Caudate nucleus (tissue), 63 donors: ENCODE measurements at places on chromosomes 4 and X.

GRCh38 chrX:132749406-132749805, 209.0 kb downstream of the HS6ST2 start:
- no peak for DNase-seq

DNA sequence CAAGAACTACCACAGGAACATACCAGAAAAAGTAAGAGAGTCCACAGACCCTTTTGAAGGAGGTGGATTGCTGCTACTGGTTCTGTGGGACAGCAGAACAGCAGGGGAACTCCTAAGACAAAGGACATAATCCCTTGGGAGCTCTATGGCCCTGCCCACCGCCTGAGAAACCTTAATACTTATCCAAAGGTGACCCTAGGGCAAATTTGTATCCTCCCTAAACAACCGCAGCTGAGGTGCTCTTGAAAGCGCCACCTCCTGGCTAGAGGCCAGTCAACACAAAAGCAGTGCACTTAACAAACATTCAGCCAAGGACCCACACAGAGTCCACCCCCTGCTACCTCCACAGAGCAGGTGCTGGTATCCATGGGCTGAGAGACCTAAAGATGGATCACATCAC, 136.8 kb downstream of the ADAM29 start:
- no peak for DNase-seq

DNA sequence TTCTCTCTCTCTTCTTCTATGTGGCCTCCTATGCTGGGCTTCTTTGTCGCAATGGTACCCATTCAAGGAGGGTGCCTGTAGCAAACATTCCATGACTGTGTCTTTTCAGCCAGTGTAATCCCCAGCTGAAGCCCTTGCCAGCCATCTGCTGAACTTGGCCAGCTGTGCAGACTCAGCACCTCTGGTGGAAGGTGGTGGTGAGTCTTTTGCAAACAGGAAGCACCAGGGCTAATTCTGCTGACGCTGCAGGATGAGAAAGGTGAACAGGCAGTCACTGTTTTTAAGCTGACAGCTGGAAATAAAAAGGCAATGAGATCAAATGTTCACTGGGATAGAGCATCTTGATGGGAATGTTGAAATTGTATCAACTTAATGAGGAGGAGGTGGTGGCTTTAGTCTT, 298.7 kb upstream of the CLNK start:
- DNase-seq: no peak

- no peak for DNase-seq
These were observed 8.5 kb downstream of the FGFRL1 start for GRCh38 chr4:1019729-1020470.

- DNase-seq: no peak
These were observed 1000.9 kb downstream of the STPG2 start for GRCh38 chr4:97142410-97142809.

DNA sequence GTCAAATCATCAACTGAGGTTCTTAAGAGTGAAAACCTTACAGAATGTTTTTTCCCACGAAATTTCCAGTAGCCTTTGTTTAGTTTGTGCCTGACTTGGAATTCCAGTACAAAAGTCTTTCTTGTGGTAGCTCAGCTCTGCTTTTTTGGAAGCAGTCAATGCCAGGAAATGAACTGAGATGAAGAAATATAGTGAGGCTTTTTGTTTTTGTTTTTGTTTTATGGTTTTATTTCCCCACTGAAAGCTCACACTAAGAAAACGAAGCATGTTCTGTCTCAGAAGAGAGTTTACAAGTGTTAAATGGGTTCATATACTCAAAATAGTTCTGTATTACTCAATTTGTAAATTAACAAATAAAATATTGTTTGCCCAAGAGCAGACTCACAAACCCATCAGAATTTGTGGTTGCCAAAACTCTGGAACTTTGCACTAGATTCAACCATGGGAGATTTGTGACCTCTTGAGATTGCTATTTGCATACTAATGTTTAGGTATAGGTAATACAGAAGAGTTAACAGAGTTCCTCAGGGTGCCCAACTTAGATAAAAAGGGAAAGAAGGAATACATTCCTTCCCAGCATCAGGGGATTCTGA, 1060.8 kb downstream of the FAT4 start:
- DNase-seq: no peak

DNA sequence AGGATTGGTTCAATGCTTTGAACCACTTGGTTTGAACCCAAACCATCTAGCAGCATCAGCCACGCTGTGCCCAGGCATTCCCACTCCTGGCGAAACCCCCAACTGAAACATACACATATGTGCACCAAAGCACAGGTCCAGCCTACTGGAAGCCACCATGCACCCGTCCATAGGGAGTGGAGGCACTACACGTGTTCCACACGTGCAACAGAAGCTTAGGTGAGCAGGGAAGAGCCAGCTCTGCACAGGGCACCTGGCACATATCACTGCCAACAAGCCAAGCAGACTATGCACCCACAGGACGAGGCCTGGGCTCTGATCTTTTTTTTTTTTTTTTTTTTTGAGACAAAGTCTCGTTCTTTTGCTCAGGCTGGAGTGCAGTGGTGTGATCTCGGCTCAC, 66.3 kb upstream of the GPR78 start:
- DNase-seq: no peak

GRCh38 chr4:119745351-119745750, 116.7 kb upstream of the PDE5A start:
- DNase-seq: no peak

GRCh38 chr4:117623326-117623725, 411.0 kb upstream of the NDST3 start:
- no peak for DNase-seq

- no peak for DNase-seq
These were observed 66.7 kb downstream of the STAG2 start for GRCh38 chrX:124028182-124028581.

GRCh38 chr4:183299464-183299863, 20.6 kb downstream of the CLDN22 start:
- no peak for DNase-seq

DNA sequence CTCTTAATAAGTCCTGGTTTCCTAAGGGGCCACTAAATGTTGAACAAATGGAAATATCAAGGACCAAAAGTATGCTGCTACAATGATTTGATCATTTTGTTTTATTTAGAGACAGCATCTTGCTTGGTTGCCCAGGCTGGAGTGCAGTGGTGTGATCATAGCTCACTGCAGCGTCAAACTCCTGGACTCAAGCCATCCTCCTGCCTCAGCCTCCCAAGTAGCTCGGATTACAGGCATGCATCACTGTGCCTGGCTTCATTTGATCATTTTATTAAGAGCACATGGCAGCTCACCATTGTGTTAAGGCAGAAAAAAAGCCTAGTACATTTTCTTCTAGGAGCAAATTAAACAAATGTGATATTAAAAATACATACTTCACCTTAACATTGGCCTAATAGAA, 52.7 kb downstream of the DCLK2 start:
- no peak for DNase-seq

DNA sequence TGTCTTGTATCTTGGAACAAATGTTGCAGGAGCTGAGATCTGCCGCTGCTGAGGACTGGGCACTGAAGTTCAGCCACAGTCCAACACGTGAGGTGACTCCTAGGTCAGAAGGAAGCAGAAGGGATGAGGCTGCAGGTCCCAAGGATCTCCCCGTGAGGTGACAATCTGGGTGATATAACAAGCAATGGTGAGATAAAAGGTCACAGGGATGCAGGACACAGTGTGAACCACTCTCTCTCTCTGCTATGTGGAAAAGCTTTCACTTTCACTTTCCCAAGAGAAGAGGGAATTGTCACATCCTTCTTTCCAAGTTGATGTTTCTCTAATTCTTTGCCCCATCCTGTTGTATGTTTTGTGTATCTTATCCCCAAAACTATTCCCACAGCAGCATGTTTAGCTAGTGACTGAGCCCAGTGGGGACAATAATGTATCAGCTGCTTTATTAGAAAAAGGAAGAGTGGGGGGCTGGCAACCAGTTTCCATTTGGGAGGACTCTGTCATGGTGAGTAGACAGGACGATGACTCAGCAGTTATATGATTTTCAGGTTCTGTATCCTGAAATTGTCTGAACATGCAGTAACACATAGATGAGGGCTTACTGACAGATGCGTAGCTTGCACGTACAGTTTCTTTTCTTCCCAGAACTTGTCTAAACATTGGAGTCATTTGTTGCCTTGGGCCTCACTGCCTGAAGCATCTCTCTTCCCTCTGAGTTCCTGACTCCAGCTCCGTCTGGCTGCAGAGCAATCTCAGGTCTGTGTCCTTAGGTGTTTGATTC, 1415.8 kb upstream of the TENM3 start:
- no peak for DNase-seq

DNA sequence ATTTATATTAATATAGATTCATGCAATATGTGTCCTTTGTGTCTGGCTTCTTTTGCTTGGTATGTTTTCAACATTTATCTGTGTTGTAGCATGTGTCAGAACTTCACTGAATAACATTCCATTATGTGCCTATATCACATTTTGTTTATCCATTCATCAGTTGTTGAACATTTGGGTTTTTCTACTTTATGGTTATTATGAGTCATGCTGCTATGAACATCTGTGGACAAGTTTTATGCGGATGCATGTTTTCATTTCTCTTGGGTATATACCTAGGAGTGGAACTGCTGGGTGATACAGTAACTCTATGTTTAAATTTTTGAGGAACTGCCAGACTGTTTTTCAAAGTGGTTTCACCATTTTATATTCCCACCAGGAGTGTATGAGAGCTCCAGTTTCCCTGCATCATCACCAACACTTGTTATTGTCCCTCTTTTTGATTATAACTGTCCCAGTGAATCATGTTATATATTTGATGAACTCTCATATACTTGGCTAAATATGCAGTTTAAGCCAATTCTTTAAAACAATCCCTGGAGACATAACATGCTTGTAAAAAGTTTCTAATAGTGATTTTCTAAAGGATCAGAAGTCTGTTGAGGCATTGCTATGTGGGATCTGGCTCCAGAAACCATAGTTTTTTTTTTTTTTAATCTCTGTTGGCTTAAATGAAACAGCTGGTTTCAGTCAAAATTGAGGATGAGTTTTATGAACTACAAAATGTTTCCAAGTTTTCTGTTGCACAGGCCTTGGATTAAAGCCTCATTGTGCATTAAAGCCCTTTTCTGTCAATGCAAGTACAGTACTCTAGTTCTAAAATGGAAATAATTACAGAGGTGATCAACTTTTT, 21.6 kb upstream of the REPS2 start:
- DNase-seq: no peak

GRCh38 chrX:16222151-16222550, 54.9 kb downstream of the MAGEB17 start:
- DNase-seq: no peak

GRCh38 chr4:167622481-167623240, 388.4 kb upstream of the SPOCK3 start:
- peak; percentile 30 for DNase-seq

GRCh38 chrX:24285082-24285481, 28.8 kb downstream of the SUPT20HL2 start:
- DNase-seq: no peak

GRCh38 chr4:7880683-7881082, 59.0 kb downstream of the AFAP1 start:
- DNase-seq: no peak

- DNase-seq: no peak
These were observed 38.1 kb upstream of the SPANXD start for GRCh38 chrX:141736656-141737055.

DNA sequence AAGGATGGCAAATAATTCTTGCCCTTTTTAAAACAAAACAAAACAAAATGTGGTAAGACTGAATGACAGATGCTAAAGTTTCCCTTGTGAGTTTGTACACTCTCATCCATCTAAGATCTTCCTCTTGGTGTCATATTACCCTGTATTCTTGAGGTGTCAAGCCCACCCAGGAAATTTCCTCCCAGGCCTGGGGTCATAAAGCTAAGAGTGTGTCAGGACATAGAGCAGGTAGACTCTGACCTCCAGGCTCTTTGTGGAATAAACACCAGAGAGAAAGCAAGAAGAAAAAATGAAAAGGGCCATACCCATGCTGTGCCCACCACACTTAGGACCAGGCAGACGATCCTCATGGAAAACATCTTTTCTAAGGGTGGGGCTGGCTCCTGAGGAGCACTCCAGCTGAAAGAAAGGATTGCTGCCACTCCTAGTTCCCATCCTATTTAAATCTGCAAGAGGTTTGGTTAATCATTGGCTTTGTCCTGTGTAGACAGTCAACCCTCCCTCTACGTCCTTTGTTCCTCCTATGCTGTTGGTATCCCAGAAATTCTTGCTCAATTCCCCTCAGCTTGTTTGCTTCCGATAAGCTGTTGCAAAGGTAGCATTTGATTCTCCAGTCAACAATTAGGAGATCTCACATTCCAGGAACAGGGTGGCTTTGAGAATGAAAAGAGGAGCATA, at the start of gene FGA:
Gene FGA (minus strand): TSS at position 414 of the 678 bp plus-strand sequence. CDS start 55 bp downstream, at position 359.
- DNase-seq: no peak

DNA sequence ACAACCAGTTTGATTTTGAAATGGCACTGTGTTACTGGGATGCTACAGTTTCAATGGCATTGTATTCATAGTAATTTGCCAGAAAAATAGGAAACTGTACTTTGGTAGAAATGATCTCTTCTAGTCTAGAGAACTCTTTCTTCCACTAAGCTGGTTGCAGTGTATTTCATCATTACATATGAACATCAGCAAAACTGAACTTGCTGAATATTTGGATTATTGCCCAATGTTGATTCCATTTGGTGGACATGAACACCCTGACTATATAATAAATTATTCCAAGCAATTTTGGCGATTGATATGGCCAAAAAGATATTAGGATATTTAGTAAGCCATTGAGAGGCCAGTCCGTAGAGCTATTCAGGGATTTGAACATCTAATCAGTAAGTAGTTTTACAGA, 191.8 kb upstream of the CXorf66 start:
- DNase-seq: no peak

- no peak for DNase-seq
These were observed 190.6 kb upstream of the LEF1 start for GRCh38 chr4:108359130-108359985.

DNA sequence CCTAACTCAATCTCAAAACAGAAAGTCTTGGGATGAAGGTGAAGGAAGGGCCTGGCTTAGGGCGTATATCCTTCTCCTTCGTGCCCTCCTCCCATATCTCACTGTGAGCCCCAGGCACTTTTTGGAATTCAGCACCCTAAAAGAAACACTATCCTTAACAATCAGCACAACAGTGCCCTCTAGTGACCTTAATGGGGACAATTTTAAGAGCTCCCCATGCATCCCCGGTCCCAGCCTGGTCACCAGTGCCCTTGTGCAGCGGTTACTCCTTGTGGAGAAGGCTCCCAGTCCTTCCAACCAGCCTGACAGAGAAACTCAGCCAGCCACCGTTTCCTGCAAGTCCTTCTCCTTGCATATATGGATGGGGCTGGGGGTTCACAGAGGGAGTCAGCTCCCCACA, 4.2 kb downstream of the PAK3 start:
- DNase-seq: no peak

- no peak for DNase-seq
These were observed at the start of gene EREG for GRCh38 chr4:74364652-74365491. EREG (plus strand) TSS chr4:74365145; CDS start chr4:74365309, 164 bp downstream.

DNA sequence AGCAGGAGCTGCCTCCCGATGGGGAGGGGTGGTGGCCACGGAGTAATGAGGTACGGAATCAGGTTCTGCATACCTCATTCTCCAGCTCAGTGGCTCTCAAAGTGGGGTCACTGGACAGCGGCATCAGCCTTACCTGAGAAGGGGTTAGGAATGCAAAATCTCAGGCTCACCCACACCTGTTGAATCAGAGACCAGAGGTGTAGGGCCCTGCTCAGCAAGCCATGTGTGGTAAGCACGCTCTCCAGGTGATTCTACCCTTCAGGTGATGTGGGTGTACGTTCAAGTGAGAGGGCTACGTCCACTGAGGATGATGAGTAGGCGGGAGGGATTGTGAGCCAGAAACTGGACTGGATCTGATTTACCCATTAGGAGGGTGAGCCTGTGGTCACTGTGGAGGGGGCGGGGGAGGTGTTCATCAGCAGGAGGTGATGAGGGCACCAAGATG, 65.8 kb downstream of the ANAPC4 start:
- DNase-seq: no peak
